Stimulated activated CD4-positive, alpha-beta T cell treated with anti-CD3 and anti-CD28 coated beads, Interleukin-4, amount 100 ng/mL, for 4 hours (primary cell): ENCODE measurements at places on chromosomes 12 and 14.

DNA sequence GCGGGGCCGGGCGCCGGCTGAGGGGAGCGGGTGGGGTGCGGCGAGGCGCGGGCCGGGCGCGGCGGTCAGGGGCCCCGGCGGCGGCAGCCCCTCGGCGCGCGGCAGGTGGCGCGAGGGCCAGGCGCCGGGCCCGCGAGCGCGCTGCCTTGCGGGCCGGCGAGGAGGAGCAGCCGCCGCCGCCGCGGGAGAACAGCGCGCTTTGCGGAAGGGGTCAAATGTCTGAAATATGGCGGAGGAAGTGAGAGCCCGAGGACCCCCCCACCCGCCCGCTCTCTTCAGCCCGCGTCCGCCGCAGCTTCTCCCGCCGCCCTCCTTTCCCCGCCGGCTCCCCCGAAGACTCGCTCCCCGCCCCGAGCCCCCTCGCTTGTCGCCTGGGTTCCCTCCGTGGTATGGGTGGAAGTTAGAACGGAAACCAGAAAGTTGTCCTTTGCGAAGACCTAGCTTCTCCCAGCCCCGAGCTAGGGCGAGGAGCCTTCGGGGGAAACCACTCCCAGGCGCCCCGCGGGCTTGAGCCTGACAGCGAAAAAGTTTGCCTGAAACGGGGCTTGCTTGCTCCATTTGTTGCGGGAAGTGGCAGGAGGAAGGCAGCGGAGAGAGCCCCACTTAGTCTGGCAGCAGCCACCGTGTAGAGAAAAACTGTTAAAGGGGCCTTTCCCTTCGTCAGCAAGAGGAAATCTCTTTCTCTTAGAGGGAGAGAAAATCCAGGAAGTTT, 551 bp downstream of the RAP1B start:
- DNase-seq = peak; percentile 28

DNA sequence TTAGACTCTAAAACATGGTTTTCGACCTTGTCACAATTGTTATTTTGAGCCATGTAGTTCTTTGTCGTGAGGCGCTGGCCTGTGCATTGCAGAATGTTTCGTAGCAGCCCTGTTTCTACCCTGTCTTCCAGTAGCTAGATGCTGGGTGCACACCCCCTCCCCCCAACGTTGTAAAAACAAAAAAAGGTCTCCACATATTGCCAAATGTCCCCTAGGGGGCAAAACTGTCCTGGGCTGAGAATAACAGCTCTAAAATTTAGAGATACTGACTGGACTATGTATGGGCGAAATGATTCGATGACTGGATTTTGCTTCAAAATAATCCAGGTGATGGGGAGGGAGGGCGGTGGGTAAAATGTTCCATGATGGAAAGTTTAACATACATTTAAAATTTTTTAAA, 126.1 kb upstream of the FUT8 start:
- DNase-seq = no peak

DNA sequence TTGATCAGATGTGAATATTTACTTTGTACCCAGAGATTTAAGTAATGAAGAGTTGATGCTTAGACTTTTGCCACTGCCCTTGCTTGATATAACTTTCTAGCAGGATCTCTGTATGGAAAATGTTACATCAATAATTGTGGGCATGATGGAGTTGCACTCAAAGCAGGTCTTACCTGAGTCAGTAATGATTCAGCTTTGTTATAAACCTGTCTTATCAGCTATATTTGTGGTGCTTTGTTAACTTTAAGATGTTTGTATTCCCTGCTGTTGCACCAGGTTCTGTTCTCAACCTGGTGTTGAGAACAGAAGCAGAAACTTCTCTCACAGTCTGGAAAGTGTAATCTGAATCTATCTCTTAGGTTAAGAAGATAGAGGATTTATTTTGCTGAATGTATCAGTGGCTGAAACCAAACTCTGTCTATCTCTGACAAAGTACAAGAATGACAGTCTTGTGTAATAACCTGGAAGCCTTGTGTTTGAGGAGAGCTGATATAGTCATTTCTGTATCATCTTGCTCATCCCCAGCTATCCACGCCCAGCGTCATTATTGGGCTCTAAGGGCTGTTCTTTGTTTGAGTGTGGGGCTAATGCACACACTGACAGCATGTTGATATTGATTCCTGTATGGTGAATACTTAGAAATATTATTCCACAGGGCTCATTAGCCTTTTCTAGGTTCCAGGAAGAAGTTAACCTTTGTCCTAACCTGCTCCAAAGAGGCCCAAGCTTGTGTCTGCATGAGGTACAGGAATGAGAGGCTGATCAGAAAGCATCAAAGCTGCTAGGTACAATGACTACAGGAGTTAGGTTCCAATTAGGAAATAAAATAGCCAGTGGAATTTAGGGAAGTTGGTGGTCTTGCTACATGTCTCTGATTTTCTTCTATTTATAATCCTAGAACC, 3.6 kb downstream of the AKAP6 start:
- DNase-seq = no peak

DNA sequence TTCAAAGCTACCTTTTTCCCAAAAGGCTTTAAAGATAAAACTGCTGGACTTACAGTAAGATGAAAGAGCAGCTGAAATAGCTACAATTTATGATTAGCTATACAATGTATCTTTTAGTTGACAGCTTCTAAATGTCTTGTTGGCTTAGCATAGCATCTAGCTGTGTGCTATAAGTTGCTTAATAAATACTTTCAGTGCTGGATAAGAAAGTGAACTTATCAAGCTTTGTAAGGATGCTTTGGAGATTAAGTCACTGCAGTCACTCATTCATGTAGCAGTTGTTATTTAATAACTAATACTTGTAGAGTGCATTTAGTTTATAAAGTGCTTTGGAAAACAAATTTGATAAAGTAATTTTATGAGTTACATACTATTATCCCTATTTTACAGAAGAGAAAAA, 14.6 kb downstream of the CFAP54 start:
- no peak for DNase-seq

DNA sequence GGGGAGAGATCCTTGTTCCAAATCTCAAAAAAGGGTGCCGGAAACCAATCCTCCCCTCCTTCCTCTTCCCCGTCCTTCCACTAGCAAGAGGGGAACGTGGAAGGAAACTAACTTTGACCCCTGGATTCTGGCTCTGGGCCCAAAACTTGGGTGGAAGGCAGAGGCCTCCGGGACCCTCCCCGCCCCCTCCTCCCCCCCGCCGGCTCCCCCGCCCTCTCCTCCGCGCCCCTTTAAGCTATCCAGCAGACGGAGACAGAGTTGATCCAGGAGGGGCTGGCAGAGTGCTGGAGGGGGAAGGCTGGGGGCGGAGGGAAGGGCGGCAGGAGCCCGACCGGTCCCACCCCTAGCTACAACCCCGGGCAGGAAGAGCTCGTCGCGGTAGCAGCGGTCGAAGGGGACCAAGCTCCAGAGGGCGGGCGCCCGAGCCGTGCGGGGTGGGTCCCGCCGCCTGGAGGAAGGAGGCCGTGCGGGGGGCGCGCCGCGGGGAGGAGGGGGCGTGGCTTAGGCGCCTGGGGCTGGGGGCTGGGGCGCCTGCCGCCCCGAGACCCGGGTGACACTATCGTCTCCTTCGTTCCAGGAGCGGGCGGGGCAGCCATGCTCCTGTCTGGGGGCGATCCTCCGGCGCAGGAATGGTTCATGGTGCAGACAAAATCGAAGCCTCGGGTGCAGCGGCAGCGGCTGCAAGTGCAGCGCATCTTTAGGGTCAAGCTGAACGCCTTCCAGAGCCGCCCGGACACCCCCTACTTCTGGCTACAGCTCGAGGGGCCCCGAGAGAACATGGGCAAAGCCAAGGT, at the start of gene NYNRIN:
Gene NYNRIN, plus strand, starts transcription at position 351 of the 794 bp plus-strand sequence. Its CDS starts 244 bp downstream, at position 595.
- DNase-seq = peak; percentile 19

- no peak for DNase-seq
Observed at GRCh38 chr12:32369202-32369601, 30.2 kb upstream of the FGD4 start.

GRCh38 chr14:61678975-61679374, 16.3 kb upstream of the HIF1A start:
- no peak for DNase-seq

DNA sequence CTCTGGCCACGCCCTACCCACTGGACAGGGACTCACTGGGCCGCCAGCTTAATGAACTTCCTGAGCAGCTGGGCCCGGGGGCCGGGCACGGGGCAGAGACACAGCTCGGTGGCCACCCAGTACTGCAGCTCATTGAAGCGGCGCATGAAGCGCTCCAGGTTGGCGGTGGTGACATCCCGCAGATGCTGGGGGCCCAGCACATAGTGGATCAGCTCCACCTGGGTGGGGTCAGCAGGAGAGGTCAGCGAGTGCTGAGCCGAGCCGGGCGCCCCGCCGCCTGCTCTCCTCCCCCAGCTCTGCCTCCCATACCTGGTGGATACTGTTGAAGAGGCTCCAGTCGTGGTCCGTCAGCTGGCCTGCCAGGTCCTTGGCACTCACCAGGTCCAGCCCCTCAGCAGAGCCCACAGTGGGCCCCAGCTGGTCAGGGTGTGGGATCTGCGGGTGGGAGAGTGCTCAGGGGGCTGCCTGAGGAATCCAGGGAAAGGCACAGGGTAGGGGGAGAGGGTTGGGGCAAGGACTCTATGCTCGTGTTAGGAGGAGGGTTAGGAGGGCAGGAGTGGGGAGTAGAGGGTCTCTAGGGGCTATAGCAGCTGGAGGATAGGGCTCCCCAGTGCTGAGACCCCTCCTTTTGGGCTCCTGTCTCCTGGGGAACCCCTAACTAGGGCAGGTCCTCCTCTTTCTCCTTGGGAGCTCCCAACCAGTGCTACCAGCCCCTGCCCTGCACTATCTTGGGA, 15.5 kb upstream of the ENDOU start:
- no peak for DNase-seq

- no peak for DNase-seq
Observed at GRCh38 chr12:70581208-70581607, 56.0 kb downstream of the PTPRB start.

DNA sequence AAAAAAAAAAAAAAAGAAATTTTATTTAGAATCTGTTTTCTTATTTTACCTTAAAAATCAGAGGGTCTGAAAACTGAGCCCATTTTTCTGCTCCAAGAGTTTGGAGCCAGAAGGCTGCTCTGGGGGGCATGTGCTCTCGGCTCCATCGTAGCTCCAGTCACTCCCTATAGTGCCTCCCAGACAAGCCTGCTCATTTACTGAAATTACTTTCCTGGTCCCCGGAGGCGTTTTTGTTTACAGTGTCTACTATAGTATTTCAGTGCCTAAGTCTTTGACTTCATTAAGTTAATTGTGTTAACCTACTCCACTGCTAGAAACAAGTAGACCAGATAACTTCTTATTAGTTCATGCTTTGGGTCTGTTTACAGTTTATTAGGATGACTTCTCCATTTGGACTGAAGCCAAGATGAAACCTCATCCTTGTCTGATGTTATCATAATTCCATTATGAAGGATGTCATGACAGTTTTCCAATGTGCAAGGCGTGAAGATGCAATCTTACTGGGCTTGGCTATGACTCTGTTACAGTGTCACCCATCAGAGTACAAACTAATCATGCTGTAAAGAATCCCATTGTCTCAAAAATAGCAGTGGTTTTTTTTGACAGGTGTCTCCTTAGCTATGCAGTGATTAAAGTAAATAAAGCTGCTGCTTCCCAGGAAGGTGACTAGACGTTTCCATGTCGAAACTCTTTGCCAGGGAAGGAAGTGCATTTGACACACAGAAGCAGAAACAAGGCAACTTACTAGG, 182.3 kb downstream of the TMEM132C start:
- no peak for DNase-seq

DNA sequence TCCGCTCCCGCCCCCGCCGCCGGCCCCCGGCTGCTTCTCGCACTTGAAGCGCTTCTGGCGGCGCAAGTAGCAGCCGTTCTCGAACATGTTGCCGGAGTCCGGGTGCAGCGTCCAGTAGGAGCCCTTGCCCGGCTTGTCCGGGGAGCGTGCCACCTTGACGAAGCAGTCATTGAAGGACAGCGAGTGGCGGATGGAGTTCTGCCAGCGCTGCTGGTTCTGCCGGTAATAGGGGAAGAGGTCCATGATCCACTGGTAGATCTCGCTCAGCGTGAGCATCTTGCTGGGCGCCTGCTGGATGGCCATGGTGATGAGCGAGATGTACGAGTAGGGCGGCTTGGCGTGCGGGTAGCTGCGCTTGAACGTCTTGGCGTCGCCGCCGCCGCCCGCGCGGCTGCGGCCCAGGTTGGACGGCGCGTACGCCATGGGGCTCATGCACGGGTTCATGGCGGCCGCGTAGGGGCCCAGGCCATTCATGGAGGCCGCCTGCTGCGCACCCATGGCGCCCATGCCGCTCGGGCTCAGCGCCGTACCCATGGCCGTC, 3.0 kb downstream of the FOXA1 start:
- no peak for DNase-seq

GRCh38 chr14:96252999-96253539, 2.9 kb upstream of the BDKRB1 start:
- no peak for DNase-seq

DNA sequence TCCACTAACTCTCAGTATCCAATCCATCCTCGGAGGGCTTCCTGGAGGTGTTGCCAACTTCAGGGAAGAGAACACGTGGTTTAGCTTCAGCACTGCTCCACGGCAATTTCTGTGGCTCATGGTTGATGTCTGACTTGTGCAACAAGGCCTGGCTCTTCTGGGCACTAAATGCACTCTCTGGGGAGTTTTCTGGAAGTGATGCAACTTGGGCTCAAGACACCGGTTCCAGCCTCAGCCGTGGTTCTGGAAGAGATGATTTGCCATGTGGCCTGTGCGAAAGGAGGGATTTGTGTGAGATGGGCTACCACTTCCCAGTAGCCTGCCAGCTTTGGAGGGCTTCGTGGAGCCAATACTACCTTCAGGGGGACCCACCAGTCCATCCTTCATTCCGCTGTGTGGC, 118.6 kb upstream of the RTL1 start:
- DNase-seq = no peak

DNA sequence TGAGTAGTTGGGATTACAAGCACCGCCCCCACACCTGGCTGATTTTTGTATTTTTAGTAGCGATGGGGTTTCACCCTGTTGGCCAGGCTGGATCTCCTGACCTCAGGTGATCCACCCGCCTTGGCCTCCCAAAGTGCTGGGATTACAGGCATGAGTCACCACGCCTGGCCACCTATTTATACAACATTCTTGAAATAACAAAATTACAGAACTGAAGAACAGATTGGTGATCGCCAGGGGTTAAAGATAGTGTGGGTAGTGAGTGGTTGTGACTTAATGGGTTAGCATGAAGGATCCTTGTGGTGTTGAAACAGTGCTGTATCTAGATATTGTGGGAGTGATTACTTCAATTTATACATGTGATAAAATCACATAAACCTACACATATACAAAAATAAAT, 7.4 kb downstream of the GLIPR1L1 start:
- no peak for DNase-seq

DNA sequence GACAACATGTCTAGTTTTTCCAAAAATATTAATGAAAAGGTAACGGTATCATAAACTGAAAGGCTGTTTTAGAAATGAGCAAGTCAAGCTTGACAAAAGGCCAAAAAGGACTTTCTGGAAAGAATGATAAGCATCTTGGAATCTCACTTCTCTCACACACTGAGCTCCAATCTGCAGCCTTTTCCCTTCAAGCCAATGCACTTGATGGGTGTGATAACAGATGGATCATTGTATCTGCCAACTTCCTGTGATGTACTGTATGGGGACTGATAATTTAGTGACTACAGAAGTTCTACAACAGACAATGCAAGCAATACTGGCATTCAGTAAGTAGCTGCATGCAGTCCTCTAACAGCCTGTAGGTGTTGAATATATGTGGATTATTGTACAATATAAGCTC, 147.1 kb downstream of the MED13L start:
- DNase-seq = no peak
